ENCODE measurements at places on chromosomes 6 and 20.

- DNase-seq = peak; percentile 3
Measured at GRCh38 chr6:76435174-76435573, 362.7 kb upstream of the IMPG1 start.

DNA sequence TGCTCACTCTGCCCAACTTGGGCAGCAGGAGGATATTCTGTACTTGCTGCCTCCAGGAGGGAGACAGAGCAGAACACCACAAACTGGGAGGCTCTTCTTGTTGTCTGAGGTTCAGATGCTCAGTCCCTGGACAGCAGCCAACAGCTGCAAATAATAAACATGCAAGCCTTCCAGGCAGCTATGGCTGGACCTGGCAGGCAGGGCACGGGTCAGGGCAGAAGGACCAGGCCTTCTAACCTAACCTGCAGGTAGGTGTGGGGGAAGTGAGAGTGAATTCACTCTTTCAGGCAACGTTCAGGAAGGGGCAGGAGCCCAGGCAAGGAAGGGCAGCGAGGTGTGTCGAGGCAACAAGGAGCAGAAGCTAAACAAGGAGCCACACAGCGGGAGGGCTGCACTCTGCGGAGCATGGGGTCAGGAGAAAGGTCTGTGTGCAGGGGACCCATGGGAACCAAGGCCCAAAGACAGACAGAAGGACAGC, 31.5 kb downstream of the NINL start:
- no peak for DNase-seq

GRCh38 chr6:43264599-43265145, 21.4 kb downstream of the TTBK1 start:
- no peak for DNase-seq

DNA sequence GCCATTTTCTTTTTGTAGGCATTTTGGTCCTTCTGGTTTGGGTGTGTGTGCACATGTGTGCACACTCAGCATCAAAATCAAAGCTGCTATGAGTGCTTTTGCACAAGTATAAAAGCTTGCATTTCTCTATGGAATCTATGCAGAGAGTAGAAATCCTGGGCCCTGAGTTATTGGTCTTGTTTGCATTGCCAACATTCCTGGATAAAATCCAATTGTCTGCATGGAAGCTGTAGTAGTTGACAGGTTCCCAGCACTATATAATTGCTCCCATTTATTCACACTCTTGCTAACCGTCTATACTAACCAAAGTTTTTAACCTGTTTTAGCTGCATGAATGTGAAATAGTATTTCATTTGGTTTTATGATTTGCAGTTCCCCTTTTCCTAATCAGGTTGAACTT, 277.0 kb downstream of the FOXA2 start:
- no peak for DNase-seq

GRCh38 chr6:167146977-167147376, 10.8 kb downstream of the GPR31 start:
- no peak for DNase-seq

DNA sequence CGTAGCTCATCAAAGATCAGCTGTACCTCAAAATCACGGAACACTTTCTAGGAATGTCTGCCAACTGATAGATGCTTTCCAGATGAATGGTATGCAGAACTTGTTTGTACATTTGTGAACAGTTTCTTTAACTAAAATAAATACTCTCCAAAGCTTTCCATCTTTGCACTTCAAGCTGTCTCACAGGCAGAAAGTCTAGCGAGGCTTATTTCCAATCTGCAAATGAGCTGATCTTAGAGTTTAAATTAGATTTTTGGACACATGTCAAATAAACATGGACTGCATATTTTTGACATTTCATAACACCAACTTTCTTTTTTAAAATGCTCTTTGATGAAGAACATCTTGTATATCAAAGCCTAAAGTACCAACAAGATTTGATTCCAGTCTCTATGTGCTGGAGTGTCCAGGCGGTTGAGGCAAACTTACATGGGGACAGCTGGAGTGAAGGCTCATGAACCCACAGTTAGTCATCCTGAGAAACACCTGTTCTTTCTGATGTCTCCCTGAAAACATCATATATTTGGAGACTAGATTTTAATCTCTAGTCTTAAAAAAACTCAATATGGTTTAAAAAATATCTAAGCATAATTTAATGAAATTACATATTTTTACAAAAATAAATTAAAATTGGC, 268.6 kb upstream of the AGPAT4 start:
- no peak for DNase-seq

DNA sequence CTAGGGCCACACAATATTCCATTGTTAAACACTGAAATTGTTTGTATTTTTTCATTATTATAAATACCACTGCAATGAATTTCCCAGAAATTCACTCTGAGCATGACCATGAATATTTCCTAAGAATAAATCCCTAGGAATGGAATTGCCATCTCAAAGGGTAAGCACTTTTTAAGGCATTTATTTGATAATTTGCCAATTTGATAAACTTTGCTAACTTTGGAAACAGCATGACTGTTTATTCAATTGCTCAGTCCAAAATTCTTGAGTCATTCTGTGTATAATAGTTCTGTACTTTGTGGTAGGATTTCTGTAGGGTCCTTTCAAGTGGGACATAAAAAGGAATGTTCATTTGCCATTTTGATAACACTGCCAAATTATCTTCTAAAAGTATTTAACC, 44.2 kb upstream of the TOX2 start:
- no peak for DNase-seq

- DNase-seq = no peak
Measured at GRCh38 chr6:129235167-129236000, 352.4 kb downstream of the LAMA2 start.

DNA sequence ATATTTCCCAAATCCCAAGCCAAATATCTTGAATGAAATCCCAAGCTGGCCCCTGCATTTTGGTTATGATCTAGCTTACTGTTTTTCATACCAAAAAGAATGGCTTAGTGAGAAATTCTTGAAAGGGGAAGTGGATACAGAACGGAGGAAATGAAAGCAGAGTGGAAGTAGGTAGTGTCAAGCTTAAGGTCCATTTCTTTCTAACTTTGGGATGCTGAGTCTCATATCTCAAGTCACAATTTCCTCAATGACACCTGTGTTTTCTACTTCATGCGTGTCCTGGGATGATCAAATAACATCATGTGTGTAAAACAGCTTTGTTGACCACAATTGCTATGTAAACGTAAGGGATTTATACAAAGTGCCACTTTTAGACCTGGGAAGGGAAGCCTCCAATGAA, 238.8 kb upstream of the SLC35B3 start:
- DNase-seq = no peak

DNA sequence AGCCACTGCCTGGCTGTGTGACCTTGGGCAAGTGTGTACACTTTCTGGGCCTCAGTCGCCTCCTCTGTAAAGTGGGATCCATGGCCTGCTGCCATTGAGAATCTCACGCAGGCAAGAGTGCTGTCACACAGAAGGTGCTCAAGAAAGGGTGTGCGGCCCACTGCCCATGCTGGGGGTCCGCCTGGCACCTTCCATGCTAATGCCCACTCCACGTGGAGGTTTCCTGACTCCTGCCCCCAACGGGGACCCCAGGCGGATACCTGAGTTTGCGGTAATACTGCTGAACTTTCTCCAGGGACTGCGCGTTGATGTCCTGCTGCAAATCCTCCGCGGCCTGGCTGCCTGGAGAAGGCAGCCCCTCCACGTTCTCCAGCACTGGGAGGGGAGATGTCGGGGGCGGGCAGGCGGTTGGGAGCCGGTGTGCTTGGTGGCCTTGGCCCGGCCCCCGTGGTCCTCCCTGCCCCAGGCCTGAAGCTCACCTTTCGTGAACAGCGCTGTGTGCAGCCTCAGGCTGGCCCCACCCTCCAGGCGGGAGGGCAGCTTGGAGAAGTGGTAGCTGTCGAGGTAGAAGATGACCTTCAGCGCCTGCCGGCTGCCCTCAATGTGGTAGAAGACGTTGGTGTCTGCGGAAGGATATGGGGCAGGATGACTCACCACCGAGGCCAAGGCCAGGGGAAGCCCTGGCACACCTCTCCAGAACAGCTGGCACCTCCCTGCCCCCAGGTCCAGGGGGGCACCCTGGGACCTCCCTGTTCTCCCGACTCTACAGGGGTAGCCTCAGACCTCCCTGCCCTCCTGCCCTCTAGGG, 195.6 kb downstream of the PREX1 start:
- DNase-seq = no peak

DNA sequence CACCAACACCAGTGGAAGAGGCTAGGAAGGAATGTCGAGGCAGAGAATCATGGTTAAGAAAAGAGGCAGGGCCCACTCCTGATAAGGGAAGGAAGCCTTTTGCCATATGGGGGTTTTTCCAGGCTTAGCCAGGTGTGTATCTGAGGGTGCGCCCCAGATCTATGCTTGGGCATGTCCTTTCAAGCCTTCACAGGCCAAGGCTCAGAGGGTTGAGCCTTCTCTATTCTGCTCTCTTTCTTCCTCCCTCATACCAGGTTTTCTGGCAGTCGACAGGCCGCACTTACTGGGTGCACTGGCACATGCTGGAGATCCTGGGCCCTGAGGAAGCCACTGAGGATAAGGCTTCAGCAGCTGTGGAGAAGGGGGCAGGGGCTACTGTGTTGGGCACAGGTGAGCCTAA, 4.7 kb downstream of the CUL9 start:
- DNase-seq = no peak

DNA sequence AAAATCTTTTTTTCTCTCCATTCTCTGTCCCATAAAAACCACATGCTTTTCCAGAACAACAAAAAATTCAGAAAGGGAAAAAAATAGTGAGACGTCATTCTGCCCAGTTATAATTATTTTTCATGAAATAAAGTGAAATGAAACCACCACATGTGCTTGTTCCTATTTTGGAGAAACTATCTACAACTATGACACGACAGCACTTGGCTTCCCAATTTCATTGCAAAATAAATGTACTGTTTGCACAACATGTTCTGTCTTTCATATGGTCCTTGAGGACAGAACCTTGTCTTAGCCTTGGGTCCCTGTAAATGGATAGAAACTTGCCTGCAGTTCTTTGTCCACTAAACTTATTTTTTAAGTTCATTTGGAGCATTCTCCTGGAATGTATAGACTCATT, 5.6 kb upstream of the MAN1A1 start:
- no peak for DNase-seq

DNA sequence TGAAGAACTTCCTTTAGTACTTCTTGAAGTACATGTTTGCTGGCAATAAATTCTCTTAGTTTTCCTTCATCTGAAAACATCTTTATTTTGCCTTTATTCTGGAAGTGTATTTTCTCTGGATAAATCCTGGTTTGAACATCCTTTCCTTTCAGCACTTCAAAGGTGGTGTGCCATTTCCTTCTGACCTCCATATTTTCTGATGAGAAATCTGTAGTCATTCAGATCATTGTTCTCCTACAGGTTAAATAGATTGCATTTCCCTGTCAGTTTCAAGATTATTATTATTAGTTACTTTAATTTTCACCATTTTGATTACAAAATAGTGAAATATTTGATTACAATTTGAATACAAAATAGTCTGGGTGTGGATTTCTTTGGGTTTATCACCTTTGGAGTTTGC, 134.5 kb downstream of the CDH26 start:
- DNase-seq = no peak

- no peak for DNase-seq
Measured at GRCh38 chr20:53841741-53842140, 228.7 kb downstream of the BCAS1 start.

DNA sequence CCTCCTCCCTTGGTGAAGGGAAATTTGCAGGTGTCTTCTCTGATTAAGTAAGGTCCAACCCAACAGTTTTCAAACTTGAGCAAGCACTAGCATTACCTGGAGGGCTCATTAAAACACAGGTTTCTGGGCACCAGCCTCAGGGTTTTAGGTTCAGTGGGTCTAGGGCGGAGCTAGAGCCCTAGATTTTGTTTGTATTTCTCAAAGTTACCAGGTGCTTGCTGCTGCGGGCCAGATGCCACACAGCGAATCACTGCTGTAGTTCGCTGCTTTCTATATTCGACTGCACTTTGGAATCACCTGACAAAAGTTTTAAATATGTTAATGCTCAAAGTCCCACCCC, 869 bp downstream of the COL21A1 start:
- DNase-seq = no peak

DNA sequence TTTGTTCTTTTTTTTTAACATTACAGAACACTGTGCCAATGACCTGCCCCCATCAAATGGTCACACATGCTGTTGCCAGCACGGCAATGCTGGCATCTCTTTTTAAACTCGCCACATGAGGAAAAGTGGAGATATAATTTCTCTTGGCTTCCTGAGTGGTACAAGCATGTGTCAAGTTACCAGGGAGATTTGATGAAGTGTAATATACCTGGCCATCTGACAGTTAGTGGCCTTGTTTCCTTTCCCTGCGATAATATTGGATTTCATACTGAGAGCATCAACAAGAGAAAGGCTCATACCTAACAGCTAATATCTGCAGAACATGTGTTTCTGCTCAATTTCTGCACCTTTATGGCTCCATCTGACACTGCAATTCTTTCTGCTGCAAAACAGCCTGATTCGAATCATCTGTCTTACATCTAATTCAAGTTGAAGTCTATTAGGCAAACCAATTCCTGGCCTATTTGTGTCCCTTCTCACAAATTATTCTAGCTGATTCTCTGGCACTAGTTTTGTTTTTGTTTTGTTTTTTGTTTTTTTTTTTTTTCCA, 519.5 kb downstream of the PREX1 start:
- DNase-seq = peak; percentile 32

DNA sequence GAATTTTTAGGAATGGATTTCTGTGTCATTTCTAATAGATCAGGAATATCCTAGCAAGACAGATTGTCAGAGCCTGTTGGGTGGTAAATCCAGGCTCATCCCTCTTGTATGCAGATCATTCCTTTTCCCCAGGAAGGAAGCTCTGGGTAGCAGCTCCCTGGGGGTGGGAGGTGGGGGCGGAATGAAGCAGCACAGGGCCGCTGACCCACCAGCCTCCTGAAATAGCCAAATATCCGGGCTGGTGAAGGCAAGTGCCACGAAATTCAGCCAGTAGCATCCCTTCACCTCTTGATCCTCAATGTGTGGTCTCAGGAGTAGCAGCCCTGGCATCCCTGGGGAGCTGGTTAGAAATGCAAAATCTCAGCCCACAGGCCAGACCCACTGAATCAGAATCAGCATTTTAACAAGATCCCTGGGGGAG, 256.9 kb downstream of the LRFN2 start:
- no peak for DNase-seq

- no peak for DNase-seq
Measured at GRCh38 chr20:7305976-7306375, 538.5 kb downstream of the BMP2 start.

DNA sequence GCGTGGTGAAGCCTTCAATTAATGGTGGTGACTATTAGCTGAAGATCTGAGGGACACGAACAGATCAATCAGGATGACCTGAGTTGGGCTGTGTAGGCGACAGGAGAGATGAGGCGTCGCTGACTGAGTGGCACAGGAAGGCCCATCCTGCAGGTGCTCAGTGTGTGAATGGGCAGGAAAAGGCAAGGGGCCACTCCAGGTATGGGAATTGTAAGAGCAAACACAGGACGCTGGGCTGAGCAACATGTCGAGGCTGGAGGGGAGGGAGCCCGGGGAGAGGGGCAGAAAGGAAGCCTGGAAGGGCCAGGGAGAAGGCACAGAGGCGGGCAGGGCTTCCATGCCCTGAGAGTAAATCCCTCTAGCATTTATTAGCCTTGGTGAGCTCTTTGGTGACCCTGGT, 151.0 kb downstream of the VEGFA start:
- DNase-seq = no peak

All from cerebellar cortex (tissue), 1 donor.